T-helper 17 cell (primary cell): ENCODE measurements at places on chromosomes 12 and 14.

- peak; percentile 43 for DNase-seq
Observed at GRCh38 chr12:53231921-53232645, at the start of gene RARG. TSS of gene RARG (minus strand) at chr12:53232209. CDS start at chr12:53227545, 4,664 bp downstream.

- DNase-seq, result no peak
Observed at GRCh38 chr12:10574307-10574706, 39.1 kb downstream of the MAGOHB start.

DNA sequence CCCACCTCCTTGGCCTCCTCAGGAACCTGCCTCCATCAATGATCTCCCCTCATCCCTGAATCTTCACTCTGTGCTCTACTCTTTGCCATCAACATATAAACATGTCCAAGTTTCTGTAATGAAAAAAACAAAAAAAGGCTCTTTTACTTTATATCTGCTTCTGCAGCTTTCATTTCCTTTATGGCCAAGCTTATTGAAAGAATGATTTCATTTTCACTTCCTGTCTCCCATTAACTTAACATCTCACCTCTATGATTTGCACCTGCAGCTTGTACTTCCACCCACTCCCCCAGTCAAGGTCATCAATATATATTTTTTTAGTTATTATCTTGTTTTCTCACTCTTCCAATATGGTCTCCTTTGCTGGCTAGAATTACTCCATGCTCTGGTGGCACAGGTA is 15.6 kb upstream of the RNU6-7 start:
- no peak for DNase-seq

GRCh38 chr12:93081810-93082165 is 152.7 kb upstream of the EEA1 start:
- no peak for DNase-seq

GRCh38 chr14:23620177-23620702 is 15.9 kb upstream of the DHRS2 start:
- no peak for DNase-seq

GRCh38 chr12:12315838-12316237 is 34.2 kb downstream of the MANSC1 start:
- no peak for DNase-seq

DNA sequence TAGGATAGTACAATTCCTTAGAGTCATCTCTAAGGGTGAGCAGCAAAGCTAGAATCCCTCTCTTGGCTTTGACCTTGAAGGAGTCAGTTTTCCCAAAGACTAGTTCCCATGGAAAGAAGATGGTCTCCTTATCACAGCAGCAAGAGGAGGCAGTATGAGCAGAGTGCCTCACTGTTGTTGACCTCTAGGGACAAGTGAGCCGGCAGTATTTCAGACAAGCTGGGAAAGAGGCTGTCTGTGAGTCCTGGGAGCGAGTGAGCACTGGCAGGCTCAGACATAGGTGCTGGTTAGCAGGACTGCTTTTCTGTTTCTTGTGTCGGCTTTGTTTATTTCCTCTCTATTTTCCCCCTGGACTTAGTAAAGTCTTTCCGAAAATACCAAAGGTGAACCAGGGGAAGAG is 60.7 kb downstream of the NTF3 start:
- DNase-seq, result no peak

GRCh38 chr12:106345746-106346145 is 11.8 kb upstream of the POLR3B start:
- no peak for DNase-seq

- no peak for DNase-seq
Observed at GRCh38 chr14:61063461-61063860, 82.4 kb downstream of the SLC38A6 start.
